SK-N-MC (cell line): ENCODE measurements at places on chromosomes 16 and 17.

GRCh38 chr17:57993471-57994365, 5.7 kb upstream of the VEZF1 start:
- DNase-seq = no peak

GRCh38 chr16:85314512-85314971, 202.3 kb upstream of the CIBAR2 start:
- no peak for DNase-seq

DNA sequence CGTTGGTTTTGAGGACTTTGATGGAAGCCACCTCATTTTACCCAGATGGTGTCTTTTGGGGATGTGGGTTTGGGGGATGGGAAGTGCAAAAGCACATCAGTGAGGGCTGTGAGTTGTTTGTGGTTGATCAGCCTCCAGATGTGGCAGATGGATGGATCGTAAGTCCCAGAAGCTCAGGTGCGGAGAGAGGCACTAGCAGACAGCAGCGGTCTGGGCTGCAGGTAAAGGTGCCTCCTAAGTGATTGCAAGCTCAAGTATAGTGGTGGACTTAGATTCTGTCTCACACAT, 18.0 kb downstream of the HS3ST3B1 start:
- no peak for DNase-seq

GRCh38 chr17:48678141-48678971, 44.0 kb downstream of the PRAC1 start:
- DNase-seq = no peak

DNA sequence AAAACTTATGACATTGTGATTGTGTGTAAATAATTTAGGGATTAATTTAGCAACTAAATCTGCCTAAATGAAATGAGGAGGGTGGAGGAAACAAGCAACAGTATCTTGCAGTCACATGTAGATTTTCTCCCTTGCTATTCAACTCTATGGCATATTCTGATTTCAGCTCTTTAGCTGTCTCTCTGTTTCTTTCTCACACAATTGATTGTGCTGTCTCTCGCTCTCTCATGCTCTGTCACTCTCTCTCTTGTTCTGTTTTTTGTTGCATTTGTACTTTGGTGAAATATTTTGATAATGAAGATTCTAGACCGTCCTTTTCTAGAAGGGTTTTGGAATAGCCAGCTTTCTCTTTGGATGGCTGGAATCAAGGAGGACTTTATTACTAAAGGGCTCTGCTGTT, 70.6 kb downstream of the BCAS3 start:
- no peak for DNase-seq

GRCh38 chr17:76783146-76783545, 45.2 kb downstream of the MFSD11 start:
- no peak for DNase-seq

DNA sequence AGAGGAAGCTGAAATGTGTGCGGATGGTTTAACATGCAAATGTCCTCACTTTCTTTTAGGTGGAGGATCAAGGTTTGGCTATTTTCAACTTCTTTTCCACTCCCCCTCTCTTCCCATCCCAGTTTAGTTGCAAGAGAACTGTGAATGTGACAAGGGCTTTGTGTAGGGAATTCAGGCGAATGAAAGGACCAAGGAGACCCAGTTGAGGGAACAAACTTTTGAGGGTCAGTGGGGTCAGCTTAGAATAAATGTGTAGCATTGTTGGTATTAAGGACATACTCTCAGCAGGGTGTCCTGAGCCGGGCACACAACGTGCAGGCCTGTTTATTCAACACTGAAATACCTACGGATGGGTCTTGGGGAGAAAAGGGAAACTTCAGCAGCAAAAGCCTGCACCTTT, 346.0 kb downstream of the PMP22 start:
- DNase-seq = no peak

DNA sequence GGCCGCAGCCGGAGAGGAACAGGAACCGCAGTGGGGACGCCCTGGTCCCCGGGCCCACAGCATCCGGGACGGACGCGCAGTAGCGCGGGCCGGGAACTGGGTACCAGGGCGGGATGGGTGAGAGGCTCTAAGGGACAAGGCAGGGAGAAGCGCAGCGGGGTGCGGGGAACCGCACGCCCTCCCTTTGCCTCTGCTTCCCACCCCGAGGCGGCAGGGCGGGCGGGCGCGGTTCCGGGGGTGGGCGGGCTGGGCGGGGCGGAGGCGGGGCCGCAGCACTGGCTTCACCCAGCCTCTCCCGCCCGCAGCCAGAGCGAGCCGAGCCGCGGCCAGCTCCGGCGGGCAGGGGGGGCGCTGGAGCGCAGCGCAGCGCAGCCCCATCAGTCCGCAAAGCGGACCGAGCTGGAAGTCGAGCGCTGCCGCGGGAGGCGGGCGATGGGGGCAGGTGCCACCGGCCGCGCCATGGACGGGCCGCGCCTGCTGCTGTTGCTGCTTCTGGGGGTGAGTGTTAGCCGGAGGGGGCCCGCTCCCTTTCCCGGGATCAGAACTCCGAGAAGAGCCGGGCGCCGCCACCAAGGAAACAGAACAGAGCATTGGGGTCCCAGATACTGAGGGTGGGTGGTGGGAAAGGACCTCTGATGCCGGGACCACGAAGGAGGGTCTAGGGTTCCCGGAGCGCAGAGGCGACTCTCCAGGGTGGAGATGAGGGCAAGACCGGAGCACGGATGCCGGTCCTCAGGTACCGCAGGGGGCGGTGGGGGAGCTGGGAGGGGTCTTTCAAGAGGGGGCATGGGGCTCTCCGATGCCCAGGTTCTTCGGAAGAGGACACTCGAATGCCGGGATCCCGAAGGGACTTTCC, at the start of gene NGFR:
Gene NGFR (plus strand): TSS at position 308 of the 856 bp plus-strand sequence. CDS start 125 bp downstream, at position 433.
- DNase-seq = no peak

DNA sequence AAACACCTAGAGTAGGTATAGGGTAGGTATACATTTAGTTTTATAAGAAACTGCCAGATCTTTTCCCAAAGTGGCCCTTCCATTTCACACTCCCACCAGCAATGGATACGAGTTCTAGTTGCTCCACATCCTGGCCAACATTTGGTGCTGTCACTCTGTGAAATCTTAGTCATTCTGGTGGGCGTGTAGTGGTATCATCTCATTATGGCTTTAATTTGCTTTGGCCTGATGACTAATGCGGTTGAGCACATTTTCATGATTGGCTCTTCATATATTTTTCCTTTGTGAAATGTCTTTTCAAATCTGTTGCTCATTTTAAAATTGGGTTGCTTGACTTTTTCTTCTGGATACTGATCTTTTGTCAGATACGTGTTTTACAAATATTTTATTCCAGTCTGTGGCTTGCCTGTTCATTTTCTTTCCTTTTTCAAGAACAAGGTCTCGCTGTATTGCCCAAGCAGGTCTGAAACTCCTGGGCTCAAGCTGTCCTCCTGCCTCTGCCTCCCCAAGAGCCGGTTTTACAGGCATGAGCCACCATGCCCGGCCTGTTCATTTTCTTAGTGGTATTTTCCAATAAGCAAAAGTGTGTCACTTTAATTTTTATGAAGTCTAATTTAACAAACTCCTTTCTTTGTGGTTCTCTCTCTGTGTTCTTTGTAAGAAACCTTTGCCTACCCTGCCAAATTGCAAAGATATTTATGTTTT, 192.4 kb downstream of the SEC14L1 start:
- no peak for DNase-seq

DNA sequence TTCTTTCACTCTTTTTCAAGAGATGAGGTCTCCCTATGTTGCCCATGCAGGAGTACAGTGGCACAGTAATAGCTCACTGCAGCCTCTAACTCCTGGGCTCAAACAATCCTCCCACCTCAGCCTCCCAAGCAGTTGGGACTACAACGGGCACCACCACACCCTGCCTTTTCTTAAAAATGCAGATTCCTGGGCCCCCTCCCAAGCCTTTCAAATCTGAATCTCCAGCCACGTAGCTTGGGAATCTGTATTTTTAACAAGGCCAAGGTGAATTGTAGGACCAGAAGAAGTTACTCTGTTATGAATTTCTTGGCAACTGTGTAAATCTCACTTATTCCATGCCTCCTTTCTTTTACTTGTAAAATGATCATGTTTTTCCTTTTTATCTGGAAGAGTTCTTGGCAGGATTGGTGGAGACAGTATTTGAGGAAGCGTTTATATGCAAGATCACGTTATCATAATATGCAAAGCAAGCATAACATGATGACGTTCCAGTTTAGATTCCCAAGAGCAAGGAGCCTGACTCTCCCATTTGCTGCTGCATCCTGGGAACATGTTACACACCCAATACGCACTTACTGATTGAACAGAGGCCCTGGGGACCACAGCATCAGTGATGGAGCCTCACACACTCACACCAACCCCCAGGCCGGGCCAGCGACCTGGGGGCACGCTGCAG, 44.5 kb downstream of the LITAF start:
- no peak for DNase-seq

DNA sequence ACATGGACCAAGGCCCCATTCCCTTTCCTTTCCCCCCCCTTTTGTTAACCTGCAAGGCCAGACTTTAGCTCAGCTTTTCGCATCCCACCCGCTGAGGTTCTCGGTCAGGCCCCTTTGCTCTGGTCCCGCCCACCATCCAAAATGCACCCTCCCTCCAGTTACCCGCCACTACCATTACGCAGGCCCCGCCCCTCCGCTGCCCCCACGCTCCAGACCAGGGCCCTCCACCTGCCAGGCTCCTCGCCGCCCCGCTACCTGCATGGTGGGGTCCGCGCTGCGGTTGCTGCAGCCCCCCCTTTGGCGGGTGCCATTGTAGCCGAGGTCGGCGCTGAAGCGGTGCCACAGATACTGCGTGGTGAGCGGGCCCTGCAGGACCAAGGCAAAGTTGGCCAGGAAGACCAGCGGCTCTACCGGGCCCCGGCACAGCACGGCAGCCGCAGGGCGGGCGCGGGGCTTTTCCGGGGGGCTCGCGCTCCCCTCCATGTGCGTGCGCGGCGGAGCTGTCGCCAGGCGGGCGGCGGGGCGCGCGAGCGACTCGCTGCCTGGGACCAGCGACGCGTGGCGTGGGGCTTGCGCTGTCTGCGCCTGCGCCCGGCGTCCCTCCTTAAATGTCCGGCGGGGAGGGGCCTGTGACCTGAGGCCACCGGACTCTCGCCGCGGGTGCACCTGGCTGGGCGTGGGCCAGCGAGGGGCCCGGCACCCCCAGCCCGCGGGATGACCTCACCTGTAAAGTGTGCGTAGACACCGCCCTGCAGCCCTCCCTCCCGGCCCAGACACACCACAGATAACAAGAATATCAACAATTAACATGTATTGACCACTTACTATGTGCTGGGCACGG, at the start of gene SLC46A1:
Gene SLC46A1 (minus strand): TSS at position 581 of the 841 bp plus-strand sequence. CDS start 98 bp downstream, at position 483.
- DNase-seq = no peak

GRCh38 chr16:81817789-81818567, 38.9 kb downstream of the PLCG2 start:
- no peak for DNase-seq

- no peak for DNase-seq
These were observed 235.8 kb downstream of the HAPSTR1 start for GRCh38 chr16:9327253-9327652.

DNA sequence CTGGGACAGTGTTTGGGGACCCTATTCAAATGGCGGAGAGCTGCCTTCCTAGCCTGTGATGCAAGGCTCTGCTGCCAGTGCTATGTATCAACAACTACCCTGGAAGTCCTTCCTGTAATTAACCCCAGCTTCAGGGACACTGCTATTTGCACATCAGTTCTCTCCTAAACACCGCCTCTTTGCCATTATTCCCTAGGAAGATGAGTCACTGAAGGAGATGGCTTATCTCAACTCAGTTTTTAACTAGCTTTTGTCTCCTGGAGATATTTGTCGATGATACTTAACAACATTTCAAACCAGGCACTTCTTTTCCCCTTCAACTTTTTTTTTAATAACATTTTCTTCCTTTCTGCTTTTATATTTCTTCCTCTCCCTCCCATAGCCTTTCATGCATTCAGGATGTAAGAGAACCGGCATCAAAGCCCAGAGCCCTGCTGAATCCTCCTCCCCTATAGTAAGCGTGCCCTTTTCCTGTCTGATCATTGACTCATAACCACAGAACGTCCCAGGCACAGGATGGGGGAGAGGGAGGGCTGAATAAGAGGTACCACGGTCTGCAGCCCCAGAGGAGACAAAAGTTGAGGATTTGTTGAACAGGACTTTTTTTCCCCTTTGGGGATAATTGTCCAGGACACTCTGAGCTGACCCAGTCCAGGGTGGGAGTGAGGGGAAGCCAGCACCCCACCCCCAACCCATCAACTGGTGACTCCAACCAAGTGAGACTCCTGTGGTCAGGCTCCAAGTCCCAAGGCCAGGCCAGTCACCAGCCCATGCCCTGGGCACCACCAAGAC, 387.8 kb upstream of the SALL1 start:
- no peak for DNase-seq

DNA sequence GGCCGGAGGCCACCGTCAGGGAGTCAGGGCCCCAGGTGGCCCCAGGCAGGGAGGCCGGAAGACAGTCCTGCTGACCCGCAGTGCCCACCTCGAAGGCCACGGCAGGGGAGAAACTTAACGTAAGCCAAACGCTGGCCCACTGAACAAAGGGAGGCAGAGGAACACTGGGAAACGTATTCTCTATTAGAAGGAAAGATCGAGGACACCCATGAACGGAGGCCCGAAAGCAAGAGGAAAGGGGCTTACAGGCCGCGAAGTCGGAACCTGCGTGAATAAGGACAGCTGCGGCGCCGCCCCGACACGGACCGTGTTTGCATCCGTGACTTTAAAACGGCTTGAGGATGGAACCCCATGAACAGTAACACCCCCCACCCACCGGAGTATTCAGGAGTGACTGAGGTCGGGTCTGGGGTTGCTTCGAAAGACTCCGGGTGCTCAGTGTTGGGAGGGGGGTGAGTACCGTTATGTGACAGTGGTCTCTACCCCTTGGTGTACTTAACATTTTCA, 102.4 kb upstream of the METRNL start:
- no peak for DNase-seq

GRCh38 chr17:64259922-64260321, 3.1 kb downstream of the TEX2 start:
- DNase-seq = no peak

DNA sequence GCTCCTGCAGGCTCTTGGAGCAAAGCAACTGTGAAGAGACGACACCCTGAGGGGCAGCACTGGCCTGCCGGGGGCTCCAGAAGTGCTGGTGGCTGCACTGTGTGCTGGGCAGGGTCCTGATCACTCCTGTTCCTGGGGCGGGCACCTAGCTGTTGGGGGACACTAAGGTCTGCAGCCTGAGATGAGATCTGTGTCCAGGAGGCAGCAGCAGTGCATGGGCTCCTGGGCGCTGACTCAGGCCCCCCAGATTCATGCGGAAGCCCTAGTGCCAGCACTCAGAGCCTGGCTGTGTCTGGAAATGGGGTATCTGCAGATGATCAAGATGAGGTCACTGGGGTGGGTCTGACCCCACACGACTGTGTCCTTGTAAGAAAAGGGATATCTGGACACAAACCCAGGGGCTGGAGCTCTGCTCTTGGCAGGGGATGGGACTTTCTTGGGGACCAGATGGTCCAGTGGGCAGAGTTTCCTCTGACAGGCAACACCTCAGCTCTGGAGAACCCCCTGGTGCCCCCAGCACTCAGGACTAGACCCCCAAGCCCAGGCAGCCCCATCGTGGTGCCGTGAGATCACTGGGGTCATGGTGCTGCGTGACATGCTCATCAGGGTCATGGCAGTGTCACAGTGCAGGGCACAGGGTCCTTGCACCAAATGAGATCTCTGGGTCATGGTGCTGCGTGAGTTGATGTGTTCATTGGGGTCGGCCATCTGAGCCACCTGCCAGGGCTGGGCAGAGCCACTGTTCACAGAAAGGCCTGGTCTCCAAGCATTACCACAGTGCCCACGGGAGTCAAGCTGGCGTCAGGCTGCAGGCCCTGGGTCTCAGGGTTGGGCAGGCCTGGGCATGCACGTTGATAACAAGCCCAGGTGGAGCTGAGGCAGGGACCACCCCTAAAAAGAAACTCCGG, 9.5 kb downstream of the FAAP100 start:
- no peak for DNase-seq

GRCh38 chr17:28760601-28761562, 17.1 kb downstream of the TRAF4 start:
- no peak for DNase-seq
